ENCODE measurements at places on chromosomes 2 and 18.
A peak's percentile ranks its signal among the peaks of the same experiment; 100 is the strongest.

GRCh38 chr2:234620018-234620417 is 123.1 kb upstream of the ARL4C start:
- no peak for DNase-seq

- DNase-seq, result no peak
These were observed 459.3 kb downstream of the MBD2 start for GRCh38 chr18:53765211-53765610.

- no peak for DNase-seq
These were observed 46.2 kb downstream of the HPCAL1 start for GRCh38 chr2:10348891-10349290.

- no peak for DNase-seq
These were observed 125.9 kb upstream of the CTDP1 start for GRCh38 chr18:79553696-79554095.

GRCh38 chr2:109530712-109531111 is 83.1 kb downstream of the SEPTIN10 start:
- DNase-seq, result no peak

DNA sequence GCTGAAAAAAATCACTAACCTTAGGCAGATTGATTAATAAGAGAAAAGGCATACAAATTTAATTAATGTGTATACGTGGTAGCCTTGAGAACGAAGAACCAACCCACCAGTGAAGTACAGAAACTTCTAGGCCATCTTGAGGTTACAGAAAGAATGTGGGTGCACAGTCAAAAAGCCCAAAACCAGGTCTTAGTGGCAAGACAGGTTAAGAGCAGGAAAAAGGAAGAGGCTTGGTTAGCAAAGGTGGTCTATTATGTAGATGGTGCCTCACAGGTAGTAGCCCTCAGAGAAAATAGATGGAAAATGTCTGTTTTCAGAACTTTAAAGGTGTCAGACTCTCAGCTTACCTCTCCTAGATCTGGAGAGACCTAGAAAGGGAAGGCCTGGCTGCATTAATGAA is 22.0 kb upstream of the SLC35G4 start:
- no peak for DNase-seq

GRCh38 chr2:195313962-195314361 is 343.1 kb upstream of the SLC39A10 start:
- DNase-seq, result no peak

GRCh38 chr2:224780106-224780505 is 63.9 kb upstream of the CCDC195 start:
- no peak for DNase-seq

GRCh38 chr2:231306791-231307393 is 88.6 kb upstream of the B3GNT7 start:
- no peak for DNase-seq

GRCh38 chr2:3421580-3421979 is 42.1 kb downstream of the TRAPPC12 start:
- DNase-seq, result no peak

GRCh38 chr2:189835855-189836558 is 51.8 kb downstream of the PMS1 start:
- DNase-seq, result no peak

- no peak for DNase-seq
These were observed 405.5 kb downstream of the RND3 start for GRCh38 chr2:150081775-150082481.

DNA sequence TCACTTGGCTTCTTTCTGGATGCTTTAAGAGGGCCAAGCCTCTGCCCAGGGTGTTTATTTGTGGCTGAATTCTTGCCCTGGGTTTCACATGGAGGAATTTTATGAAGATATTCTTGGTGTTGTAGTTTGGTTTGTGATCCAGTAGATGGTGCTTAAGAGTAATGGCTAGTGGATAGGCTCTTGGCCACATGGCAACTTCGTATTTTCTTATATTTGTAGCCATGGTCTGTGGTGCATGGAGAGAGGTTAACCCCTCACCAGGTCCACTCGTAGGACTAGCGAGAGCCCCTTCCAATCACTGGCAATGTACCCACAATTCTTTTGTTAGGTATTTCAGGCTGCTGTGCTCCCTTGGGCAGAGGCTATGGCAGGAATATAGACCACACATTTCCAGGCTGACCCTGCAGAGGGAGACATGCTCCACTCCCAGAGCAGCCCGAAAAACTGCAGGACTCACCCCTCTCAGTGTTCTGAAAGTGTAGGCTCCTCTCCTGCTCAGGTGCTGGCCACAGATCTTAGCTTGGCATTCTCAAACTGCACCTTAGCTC is 582.1 kb upstream of the SETBP1 start:
- DNase-seq, result no peak

DNA sequence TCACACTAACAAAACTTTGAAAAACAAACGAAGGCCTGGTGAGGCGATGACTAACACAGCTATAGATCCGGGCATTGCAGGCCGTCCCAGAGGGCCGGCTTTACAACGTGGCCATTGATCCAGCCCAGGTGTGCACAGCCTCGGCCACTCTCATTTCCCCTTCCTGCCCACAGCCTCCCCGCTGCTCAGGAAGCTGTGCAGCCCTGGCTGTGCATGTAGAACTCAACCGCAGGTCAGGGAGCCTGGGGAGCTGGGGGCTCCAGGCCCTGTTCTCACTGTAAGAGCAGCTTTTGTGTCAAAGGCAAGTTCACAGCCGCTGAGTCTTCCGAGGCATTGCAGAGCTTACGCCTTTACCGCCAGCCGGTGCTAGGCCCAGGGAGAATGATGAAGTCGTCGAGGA is 87.2 kb downstream of the LONRF2 start:
- no peak for DNase-seq

DNA sequence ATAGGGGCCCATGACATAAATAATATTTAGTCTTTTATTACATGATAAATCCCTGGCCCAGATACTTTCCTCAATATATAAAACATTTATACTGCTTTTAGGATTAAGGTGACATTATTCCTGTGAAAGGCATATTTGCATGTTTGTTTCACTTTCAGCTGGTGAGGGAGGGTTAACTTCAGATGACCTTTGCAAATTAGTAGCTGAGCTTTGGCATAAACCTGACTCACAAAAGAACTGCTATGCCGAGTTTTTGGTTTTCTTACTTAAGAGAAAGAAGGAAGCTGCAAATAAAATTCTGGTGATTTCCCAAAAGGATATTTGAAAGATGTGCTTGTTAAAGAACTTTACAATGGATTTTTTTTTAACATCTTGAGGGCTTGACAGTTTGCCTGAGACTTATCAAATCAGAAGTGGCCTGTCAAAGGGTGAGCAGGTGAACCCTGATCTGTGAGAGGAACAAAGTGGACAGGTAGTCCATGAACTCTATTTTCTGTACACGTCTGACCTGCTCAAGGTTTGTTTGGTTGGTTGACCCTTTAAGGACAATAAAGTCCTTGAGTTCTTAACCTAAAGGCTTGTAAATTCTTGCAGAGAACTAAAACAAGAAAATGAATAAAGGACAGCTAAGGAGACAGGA is 93.5 kb downstream of the FAM124B start:
- no peak for DNase-seq

DNA sequence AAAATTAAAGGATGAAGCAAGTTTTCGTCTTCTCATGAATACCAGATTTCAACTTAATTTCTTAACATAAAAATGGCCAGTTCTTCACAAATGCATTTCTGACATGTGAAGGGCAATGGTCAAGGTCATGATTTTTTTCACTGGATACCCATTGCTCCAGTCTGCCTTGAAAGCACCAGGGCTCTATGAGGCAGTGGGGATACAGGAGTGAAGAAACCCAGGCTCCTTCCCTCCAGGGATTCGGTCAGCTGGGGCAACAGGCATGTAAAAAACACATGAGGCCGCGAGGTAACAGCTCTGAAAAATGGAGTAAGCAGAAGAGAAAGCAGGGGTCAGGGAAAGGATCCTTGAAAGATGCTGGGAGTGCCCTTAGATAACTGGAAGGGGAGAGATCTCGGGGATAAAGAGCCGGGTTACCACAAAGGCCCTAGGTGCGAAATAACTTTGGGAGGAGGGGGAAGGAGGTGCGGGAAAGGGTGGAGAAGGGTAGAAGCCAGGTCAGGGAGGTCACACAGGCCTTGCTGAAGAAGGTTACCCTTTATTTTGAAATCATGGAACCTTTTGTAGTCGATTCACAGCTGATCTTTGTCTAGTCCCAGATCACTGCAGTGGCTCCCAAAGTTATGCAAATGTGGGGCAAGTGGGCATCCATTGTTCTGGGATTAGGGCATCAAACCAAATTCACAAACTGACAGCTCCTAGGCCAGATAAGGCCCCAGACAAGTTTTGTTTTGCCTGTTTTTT is 5.2 kb upstream of the SPRED2 start:
- no peak for DNase-seq

GRCh38 chr2:145798419-145798818 is 1278.5 kb upstream of the ZEB2 start:
- no peak for DNase-seq

- DNase-seq, result no peak
These were observed 56.9 kb upstream of the SEMA4C start for GRCh38 chr2:96926791-96927190.

DNA sequence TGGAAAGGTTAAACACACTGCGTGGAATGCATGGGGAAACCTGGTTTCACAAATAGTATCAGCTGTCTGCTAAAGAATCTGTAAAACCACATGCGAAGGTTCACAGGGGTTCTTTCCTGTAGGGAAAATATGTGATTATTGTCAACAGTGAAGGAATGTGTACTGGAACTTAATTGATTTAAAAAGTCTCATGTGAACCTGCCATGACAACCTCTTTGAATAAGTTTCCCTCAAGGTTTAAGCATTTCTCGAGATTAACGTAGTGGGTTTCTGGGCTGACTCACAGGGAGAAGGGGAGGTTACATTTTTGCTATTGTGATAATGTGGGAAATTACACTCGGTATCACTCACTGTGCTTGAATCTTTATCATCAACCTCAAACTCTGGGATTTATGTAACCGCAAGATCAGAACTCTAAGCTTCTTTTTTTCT is 28.2 kb upstream of the IL1R1 start:
- DNase-seq, result no peak

GRCh38 chr2:26946841-26947784 is 23.3 kb upstream of the MAPRE3 start:
- DNase-seq, result no peak

DNA sequence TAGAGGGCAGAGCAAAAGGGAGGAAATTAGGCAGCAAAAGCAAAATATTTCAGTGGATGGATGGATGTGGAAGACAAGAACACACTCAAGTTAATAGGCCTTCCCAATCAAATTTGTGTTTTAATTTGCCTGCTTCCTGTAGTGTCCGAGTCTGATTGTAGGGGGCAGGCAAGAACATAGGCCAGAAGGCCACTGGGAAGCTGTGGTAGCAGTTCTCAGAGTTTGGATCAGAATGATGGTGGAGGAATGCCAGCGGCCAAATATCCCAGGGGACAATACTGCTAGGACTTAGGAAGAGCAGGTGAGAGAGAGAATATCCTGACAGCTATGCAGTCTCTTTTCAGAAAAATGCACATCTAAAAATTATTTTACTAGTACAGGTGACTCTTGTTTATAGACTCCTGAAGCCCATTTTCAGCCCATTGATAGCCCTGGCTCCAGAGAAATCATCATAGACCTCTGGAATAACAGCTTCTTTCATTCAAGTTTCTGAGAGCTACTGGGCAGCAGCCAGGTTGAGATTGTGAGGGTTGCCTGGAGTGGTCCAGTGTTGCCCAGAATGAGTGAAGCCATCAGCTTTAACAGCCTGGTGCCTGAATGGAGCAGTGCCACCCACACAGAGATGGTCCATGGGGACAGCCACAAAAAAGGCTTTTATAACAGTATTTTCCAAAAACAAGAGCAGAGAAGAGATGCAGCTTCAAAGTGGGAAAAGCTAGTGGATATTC is 19.1 kb upstream of the SERPINE2 start:
- no peak for DNase-seq

DNA sequence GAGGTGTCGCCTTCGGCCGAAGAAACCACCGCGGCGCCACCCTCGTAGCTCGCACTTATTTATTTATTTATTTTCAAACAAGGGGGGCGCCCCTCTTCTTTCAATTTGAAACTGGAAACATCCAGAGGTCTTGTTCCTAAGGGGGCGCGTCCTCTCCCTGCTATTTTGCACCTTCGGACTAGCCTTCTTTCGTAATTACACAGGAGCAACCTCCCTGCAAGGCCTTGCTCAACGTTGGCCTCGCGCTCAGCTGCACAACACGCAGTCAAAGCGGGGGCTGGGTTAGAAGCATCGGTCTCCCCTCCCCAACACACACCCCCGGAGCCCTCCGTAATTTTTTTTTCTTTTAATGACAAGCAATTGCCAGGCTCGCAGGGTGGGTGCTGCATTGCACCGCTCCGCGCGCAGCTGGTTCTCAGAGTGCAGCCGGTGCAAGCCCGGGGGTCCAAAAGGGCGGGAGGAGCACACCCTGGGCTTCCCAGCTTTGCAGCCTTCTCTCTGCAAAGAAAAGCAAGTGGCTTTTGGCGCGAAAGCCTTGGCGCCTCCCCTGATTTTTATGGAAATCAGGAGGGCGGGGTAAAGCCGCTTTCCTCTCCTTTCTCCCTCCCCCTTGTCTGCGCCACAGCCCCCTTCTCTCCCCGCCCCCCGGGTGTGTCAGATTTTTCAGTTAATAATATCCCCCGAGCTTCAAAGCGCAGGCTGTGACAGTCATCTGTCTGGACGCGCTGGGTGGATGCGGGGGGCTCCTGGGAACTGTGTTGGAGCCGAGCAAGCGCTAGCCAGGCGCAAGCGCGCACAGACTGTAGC is at the start of gene MYCN:
Gene MYCN, plus strand, starts transcription at position 697 of the 807 bp plus-strand sequence. CDS start 1,515 bp downstream, outside the sequence.
- peak; percentile 98 for DNase-seq

DNA sequence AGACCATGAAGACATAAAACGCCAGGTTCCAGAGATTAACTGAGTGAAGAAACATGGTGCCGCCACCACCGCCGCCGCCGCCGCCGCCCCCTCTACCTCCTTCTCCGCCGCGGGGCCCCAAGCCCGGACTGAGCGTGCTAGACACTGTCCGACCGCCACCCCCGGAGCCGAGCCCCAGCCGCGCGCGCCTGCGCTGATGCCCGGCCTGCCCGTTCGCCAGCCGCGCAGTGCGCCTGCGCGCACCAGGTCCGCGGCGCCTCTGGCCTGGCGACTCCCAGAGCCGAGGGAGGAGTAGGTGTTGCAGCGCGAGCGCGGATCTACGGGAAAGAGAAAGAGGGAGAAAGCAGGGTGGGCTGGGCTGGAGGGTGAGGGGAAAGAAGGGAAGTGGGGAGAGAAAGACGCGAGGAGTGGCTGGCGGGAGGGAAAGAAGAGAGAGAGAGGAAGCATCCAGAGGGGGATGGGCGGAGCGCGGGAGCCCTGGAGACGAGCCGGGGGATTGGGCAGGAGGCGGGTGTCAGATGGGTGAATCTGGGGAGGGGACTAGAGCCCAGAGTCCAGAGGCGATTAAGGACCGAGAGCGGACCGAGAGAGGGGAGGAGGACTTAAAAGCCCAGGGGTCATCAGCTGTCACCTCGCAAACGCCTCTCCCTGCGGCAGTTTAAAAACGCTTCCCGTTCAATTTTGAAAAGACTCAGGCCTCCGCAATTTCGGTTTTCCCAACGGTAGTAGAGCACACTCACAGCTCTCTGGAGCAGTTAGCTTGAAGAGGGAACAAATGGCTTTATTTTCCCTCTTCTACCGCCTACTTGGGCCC is at the start of gene PGAP1:
Gene PGAP1, minus strand, starts transcription at position 146 of the 814 bp plus-strand sequence. Its CDS starts 91 bp downstream, at position 55.
- peak; percentile 95 for DNase-seq
